Activated naive CD8-positive, alpha-beta T cell treated with anti-CD3 and anti-CD28 coated beads, Interleukin-2, amount 50 U/mL, for 24 hours (primary cell): ENCODE measurements at places on chromosomes 3 and 15.

GRCh38 chr3:73786321-73786807 is 161.6 kb upstream of the PDZRN3 start:
- DNase-seq = no peak

- DNase-seq = no peak
These were observed 36.5 kb upstream of the IGF1R start for GRCh38 chr15:98611808-98612207.

DNA sequence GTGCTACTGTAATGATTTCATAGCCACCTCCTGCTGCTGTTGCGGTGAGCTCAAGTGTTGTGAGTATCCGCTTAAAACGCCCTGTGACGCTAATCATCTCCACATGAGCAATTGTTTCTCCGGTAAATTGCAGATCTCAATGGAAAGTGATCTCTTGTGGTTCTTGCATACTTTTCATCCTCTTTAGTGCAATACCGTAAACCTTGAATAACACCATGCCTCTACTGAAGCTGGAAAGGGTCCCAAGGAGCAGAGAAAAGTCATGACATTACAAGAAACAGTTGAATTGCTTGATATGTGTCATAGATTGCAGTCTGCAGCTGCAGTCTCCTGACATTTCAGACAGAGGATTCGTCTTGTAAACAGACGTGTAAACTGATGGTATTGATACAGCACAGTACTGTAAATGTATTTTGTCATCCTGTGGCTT is 6.0 kb upstream of the CEMIP start:
- no peak for DNase-seq

DNA sequence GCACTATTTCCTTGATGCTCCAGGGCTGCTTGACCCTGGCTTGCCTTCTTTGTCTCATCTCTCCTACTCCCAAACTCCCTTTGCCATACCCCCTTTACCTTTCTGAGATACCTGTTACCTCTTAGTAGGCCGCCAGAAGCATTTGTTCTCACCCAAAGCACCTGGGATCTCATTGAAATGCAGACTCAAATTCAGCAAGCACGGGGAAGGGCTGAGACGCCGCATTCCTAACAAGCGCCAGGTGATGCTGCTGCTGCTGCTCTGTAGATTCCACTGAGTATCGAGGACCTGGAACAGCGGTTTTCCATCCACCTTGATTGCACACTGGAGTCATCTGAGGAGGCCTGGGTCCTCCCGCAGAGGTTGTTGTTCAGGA is 91.8 kb downstream of the TMEM266 start:
- DNase-seq = no peak

GRCh38 chr15:98003996-98004395 is 43.5 kb downstream of the ARRDC4 start:
- DNase-seq = no peak

- no peak for DNase-seq
These were observed 71.8 kb upstream of the SNRPA1 start for GRCh38 chr15:101366853-101367252.

GRCh38 chr3:140942221-140943104 is 827 bp downstream of the SLC25A36 start:
- peak; percentile 54 for DNase-seq
